ENCODE measurements at places on chromosomes 5 and 9.

DNA sequence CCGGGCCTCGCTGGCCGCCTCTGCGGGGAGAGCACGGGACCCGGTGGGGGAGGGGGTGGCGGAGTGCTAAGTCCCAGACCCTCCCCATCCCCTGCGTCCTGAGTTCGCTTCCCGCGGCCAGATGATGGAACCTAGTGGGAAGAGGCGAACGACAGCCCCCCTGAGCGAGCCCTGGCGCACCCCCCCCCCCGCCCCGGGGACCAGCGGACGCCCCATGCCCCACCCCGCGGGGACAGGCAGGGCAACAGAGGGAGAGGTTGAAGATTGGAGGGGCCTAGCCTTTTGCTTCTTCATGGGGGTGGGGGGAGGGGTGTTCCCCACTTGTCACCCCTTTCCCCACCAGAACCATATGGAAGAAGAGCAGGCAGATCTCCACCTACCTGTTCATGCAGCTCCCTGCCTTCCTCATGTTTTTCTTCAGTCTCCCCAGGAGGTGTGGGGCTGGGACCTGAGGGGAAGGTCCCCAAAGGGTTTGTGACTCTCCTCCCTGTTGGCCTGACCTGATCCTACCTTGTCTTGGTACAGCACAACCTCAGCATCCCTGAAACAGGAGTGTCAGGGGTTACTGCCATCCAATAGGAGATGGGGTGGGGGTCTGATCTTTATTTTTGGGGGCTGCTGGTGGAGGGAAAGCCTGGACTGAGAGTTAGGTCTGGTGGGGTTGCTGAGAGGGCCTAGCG is 485 bp downstream of the FAM53C start:
- DNase-seq: no peak

DNA sequence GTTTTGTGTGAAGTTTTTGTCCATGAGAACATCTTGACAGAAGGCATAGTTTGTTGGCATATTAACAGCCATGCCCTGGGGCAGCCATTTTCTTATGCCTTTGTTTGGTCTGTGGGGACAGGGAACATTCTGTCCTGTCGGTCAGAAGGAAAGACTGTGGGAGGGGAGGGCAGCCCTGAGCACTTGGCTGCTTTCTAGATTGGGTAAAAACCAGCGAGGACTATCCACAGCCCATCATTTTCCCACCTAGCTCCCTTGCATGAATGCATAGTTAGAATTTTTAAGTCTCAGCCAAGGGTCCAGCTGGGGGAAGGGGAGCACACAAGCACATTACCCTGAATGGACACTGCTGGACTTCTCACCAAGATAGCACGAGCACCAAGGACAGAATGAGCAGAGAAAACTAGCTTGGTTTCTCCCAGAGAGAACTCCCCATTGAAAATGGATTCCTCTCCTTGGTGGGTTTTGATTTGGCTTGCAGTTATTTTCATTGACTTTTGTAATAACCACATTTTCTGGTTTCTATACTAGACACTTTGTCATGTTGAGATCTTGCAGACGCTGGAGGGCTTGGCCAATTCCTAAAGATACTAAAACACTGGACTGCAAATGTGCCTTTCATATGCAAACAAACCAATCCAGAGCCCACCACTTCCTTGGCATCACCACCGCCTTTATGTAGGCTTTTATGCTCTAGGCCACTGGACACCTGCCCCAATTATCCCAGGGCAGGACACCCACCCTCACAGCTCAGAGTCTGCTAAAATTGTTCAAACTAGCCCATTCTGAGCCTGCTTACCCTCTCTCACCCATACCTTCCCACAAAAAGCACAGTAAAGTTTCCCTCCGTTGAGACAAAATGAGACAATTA is 129.9 kb downstream of the BOD1 start:
- DNase-seq: no peak

DNA sequence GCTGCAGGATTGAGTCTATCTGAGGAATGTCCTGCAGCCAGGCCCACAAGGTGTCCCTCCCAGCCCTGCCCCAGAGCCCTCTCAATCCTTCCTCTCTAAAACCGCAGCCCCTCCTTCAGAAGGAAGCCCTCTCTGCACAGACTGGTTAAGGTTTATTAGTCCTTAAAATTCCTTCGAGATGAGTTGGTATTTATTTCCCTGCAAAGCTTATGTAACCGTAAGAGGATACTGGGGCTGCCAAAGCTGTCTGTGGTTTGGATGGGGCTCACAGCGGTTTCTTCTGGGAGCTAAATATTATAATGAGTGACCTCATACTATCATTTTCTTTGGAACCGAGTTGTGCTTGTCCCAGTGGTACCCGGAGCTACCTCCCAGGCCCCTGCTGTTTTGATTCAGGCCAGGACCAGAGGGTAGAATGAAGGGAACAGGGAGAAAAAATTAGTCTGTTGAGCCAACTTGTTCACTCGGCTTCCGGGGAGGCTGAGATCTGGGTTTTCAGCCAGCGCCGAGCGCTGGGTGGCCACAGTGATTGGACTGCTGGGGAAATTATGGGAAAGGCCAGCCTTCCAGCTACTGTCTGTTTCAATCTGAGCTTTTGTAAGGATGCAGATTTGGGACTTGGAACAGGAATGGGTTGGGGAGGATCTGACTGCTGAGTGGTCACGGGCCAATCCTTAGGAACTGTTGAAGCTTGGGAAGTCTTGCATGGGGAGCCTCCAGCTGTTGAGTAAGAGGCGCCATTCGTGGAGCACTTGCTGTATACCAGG is 107.5 kb downstream of the NDFIP1 start:
- no peak for DNase-seq

GRCh38 chr9:101450931-101451330 is 15.4 kb upstream of the ALDOB start:
- no peak for DNase-seq

GRCh38 chr9:135883410-135884089 is 23.8 kb downstream of the CAMSAP1 start:
- DNase-seq: peak; percentile 18

DNA sequence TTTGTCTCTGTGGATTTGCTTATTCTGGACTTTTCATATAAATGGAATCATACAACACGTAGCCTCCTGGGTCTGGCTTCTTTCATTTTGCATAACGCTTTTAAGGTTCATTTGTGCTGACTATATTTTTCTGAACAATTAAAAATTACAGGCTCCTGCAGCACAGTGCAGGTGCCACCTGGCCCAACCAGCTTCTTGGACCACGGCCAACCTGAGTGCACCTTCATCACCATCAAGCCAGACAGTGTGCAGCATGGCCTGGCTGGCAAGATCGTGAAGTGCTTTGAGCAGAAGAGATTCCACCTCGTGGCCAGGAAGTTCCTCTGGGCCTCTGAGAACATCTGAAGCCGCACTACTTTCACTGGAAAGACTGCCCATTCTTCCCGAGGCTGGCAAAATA is 53.5 kb upstream of the COL15A1 start:
- DNase-seq: no peak

DNA sequence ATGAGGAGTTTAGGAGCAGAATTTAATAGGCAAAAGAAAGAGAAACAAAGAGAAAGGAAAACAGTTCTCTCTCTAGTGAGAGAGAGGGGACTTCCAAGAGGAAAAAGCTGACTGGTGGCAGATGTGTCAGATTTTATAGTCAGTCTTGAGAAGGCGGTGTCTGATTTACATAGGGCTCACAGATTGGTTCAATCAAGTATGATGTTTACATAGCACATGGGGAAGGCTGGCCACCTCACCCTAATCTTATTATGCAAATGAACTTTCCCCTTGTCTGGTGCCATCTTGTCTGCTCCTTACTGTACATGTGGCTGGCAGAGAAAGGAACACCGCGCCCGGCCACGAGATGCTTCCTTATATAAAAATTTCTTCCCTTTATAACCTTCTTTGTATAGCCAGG is 24.7 kb downstream of the UNC13B start:
- no peak for DNase-seq

GRCh38 chr9:87718852-87719612 is 6.9 kb upstream of the CTSL start:
- DNase-seq: no peak

DNA sequence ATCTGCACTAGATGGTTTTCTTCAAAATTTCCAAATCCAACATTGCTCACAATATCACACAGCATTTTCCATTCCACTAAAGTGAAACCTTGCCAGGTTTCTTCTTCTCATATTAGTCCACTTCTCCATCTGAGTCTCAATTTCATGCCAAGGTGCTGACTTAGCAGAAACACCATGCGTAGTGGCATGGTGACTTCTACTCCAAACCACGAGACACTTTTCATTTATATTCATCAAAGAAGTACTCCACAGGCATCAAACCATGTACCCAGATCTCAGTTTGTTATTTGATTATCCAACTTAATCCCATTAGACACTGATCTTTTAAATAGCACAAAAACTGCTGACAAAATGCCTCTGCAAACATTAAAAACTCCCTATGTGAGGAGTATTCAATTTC is 233.4 kb upstream of the ITGA1 start:
- DNase-seq: no peak

DNA sequence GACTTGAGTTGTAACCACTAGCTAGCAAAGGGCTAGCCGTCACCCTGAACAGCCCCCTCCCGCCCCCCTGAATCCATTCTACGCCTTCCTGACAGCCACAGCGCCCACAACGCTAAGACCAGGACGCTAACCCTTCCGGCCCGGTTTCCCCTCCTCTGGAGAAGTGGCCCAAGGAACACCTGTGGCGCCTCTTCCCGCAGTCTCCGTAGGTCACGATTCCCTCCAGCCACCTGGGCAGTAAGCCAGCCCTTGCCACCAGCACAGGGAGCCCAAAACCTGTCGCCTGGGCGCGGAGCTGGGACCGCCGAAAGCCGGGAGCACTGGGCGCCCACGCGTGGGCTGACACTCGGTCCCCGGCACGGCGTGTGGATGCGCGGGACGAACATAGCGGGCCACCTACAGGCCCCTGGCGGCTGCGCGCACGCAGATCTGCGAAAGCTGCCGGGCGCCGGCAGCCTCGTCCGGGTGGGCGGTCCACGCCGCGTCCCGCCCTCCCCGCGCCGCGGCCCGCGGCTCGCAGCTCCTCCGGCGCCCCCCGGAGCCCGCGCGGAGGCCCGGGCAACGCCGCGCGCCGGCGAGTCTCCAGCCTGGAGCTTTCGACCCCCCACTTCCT is 596 bp downstream of the IRF1 start:
- peak; percentile 47 for DNase-seq

GRCh38 chr5:43294226-43294625 is 19.0 kb downstream of the HMGCS1 start:
- no peak for DNase-seq

DNA sequence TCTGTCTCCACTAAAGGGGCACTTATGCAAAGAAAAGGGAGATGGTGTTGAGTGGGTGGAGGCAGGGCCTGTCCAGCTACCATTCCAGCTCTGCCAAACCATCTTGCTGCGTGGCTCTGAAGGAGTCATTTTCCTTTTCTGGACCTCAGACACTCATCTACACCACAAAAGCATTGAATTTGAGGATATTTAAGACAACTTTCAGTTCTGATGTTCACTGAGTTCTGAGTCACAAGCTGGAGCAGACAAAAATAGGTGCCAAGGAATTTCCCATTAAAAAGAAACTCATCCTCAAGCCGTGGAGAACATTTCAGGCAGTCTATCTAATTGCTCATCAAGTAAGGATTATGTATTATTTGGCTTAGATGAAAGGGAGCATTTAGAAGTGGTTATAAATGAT is 195.0 kb upstream of the TBC1D2 start:
- DNase-seq: no peak

- DNase-seq: no peak
Observed at GRCh38 chr9:108016446-108016845, 526.9 kb upstream of the KLF4 start.

DNA sequence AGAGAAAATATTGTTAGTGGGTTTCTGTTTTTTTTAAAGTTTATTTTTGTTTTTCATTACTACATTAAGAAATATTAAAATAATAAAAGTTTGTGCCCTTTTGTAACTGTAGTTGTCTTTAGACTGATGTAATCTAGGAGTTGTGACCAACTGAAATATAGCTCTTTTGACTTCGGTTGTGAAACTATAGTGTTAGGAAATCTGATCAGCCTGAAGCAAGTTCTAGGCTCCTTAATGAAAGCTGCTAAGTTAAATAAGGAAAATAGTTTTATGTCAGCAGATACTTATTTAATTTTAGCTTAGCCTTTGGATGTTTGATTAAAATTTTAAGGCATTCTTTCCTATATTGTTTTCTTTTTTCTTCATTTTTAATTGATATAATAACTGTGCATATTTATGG is 14.2 kb downstream of the AP3S1 start:
- DNase-seq: no peak

DNA sequence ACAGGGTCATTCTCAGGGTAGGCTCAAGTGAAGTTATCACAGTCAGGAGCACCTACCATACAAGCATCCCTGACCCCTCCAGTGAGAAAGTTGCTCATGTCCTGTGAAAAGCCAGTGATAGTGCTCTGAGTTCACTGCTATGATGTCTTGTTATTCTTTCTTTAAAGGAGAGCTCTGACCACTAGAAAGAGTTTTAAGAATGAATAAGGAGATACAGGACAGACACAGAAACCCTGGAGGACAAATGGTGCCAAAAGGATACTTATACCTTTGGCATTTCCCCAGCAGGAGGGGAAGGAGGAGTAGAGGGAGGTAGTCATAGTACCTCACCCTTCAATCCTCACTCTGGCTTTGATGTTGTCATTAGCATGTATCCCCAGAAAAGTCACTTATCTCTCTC is 84.0 kb upstream of the AGXT2 start:
- no peak for DNase-seq

DNA sequence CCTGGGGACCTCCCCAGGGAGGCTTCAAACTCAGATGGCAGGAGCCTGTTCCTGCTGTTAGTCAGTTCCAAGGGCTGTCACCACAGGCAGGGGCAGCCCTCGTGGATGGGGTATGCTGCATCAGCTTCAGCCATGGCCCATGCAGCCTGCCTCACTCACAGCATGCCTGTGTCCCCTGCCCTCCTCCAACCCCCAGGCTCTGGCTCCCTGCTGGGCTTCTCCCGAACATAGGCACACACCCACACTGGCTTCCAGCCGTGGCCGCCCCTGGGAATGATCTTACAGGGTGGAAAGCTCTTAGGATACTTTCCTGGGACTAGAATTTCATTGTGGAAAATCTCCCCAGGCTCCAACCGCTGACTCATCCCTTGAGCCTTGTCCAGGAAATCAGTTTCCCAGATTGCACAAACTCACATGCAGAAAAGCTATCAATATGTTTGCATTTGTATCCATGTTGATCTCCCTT is 163.8 kb downstream of the SEC61B start:
- no peak for DNase-seq

GRCh38 chr5:172806897-172807672 is 27.0 kb upstream of the ERGIC1 start:
- DNase-seq: peak; percentile 31

GRCh38 chr9:124593200-124593599 is 86.0 kb upstream of the NR5A1 start:
- no peak for DNase-seq

DNA sequence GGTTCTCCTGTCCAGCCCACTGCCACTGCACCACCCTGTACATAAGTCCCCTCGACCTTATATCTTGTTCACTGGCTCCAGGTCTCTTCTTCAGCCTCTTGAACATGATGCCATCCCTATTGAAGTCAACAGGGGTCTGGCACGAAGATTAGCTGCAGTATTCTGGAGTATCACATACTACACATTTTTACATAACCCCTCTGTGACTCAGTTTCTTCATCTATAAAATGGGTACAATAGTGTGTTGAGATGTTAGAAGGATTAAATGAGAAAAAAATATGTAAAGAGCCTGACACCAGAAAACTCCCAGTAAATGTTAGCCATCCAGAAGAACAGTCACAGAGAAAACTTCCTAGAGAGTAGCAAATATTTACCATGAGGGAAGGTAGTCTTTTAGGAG is 98.9 kb downstream of the PIK3R1 start:
- no peak for DNase-seq
